ENCODE measurements at places on chromosomes 5 and 9.

DNA sequence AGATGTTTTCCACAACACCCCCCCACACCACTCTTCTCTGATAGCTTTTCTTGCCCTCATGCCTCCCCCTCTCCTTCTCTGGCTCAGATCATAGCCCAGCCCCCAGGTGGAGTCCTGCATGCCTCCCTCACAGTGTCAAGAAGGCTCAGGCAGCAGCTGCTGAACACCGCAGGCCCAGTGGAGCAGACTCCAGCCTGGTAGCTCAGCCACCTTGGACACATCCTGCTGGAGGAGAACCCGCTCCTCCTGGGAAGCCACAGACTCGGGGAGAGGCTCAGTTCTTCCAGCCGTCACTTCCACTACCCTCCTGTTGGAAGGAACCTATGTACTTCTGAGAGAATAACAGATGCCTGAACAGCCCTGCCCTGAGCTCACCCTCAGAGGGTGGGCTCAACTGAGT, 143.4 kb downstream of the SPOCK1 start:
- DNase-seq: no peak

GRCh38 chr9:4640027-4640426, 22.1 kb upstream of the PLPP6 start:
- DNase-seq: no peak

- DNase-seq: no peak
Observed at GRCh38 chr5:127184851-127185250, 105.7 kb upstream of the MEGF10 start.

DNA sequence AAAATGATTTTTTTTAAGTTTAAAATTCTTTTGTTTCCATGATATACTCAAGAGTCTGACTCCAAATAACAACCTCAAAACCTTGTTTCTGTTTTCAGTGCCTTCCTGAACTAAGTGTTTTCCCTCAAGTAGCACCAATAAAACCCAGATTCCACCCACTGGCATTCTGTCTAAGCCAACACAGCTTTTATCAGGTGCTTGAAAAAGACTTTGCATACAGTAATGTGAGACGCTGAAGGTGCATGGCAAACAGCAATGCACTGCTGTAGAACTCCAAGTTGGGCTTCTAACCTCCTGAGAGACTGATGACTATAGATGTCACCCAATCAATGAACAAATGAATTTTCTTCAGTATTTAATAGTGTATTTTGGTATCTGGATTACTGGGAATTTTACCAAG, 95.7 kb downstream of the NFIB start:
- DNase-seq: no peak

DNA sequence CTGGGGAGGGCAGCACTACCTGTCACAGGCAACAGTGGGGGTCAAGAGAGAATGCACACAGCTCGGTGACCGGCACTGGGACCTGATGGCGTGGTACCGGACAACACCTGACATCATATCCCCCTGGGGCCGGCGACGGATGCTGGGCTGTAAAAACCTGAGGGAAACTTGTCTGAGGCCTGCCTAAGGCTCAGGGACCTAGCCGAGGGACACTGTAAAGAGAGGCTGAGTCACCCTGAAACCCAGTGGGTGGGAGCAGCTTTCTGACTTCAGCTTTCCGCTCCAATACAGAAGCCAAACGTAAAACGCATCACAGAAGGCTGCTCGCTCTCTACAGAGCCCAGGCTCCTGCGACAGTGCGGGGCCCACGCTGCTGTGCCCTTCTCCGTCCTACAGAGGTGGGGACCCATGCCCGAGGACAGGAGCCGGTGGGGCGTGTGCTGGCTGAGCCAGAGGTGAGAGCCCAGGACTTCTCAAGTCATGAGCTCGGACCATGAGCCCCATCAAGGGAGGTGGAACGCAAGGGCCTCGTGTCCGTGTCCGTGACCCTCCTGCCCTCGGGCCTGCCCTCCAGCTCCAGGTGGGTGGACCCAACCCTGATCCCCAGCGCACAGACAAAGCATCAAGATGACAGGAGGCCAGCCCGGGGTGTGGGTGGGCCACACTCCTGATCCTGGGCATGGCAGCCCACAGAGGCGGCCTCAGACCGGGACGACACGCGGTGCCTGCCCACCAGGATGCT, 5.3 kb downstream of the RALGDS start:
- DNase-seq: no peak

- no peak for DNase-seq
Observed at GRCh38 chr9:81596679-81597418, 92.5 kb downstream of the TLE1 start.

Data from foreskin melanocyte (primary cell).